Keratinocyte (primary cell): ENCODE measurements at places on chromosomes 5 and 9.

GRCh38 chr5:126284977-126285696 lies 138.1 kb upstream of the GRAMD2B start:
- DNase-seq, result no peak

GRCh38 chr9:114804505-114804904 lies 1.3 kb downstream of the TNFSF15 start:
- no peak for DNase-seq

DNA sequence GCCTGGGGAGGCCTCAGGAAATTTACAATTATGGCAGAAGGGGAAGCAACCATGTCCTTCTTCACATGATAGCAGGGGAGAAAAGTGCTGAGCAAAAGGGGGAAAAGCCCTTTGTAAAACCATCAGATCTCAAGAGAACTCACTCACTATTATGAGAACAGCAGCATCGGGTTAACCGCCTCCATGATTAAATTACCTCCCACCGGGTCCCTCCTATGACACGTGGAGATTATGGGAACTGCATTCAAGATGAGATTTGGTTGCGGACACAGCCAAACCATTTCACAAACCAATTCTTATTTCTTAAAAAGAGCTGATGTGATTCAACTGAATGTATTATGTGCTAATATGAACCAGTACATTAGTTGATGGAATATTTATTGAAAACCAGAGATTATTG lies 63.9 kb downstream of the PARP8 start:
- no peak for DNase-seq

GRCh38 chr5:130710596-130710995 lies 454.5 kb downstream of the HINT1 start:
- DNase-seq, result no peak

- no peak for DNase-seq
Measured at GRCh38 chr9:91734371-91734981, 215.6 kb downstream of the ROR2 start.

- DNase-seq, result no peak
Measured at GRCh38 chr9:134475011-134475790, 148.9 kb downstream of the RXRA start.

GRCh38 chr9:136961279-136962065 lies 9.4 kb downstream of the LCN12 start:
- DNase-seq, result no peak
